ENCODE measurements at places on chromosomes 4 and X.

DNA sequence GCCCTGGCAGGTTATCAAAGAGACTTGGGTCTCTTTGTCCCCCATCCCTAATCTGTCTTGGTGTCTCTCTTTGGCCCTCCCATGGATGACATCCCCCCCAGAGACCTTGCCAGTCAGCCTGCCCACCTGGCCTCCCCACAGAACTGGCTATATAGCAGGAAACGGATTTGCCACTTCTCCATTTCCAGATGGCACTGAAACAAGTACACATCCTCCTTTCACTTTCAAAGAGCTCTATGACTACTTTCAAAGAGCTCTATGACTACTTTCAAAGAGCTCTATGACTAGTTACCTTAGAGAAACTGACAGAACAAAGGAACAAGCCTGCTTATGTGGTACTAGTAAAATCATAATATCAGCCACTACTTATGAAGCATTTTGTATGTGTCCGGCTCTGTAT is 175.3 kb downstream of the MAML3 start:
- no peak for DNase-seq

DNA sequence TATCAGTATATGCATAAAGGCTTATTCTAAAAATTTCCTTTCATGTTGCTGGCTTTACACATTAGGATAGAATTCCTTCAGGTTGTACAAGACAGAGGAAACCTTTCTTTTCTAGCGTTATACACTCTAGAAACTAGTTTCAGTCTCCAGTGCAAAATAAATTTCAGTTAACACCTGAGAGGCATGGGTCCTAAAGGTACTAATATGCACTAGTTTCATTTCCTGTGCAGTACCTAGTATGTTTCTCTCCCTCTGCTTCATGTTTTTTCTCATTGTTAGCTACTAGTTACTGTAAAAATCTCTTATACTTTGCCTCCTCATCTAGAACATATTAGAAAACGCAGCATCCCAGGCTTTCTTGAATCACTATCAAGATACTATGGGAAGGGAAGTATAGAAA is 54.0 kb downstream of the SNX25 start:
- no peak for DNase-seq

DNA sequence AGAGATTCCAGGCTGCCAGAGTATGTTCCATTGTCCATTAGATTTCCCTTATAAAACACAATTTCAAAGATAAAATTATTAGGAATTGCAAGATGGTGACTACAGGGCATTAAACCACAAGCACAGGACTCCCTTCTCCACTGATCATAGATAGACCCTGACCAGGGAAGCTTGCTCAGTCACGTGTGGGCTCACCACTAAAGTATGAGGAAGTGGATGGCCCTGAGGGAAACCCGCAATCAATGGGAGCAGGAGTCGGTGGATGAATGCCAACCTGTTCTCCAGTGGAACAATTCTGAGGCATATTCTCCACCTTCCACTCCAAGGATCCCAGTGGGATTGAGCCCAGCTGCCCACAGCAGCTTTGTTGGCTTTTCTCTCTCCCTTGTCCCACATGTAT is 515.7 kb downstream of the BCOR start:
- no peak for DNase-seq

- DNase-seq = no peak
Observed at GRCh38 chr4:117467404-117467803, 382.0 kb upstream of the TRAM1L1 start.

DNA sequence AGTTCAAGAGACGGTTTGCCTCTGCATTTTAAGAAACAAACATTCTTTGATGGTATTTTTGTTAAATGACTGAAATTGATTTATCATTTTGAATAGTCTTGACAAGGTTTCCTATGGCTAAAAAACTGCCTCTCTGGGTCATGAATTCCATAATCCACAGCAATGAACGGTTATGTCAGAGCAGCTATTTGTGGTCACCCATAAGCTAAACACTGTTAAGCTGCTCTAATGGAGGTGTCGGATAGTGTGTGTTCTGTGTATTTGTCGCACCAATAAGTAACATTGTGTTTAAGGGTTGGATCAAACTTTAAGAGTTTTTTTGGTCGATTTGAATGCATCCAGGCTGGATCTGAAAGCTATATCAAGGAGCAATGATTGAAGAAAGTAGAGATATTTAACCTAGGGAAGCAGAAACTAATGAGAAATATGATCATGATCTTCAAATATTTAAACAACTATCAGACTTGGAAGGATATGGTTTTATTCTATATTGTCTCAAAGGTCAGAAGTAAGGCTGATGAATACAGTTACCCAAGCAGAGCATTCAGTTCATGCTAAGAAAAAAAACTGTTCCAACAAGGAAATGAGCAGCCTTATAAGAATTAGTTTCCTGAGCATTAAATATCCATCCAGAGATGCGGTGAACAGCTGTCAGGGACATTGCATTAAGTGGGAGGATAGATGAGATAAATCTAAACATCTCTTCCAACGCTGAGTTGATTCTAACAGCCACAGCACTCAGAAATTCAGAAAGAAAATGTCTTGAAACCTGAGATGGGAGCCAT is 232.3 kb upstream of the RPS6KA3 start:
- DNase-seq = no peak

- peak; percentile 31 for DNase-seq
Observed at GRCh38 chr4:138003248-138003647, 238.9 kb downstream of the SLC7A11 start.

- DNase-seq = no peak
Observed at GRCh38 chrX:153831429-153832150, 1.2 kb upstream of the PDZD4 start.

- no peak for DNase-seq
Observed at GRCh38 chr4:38055566-38055965, 95.4 kb downstream of the PTTG2 start.

- DNase-seq = peak; percentile 71
Observed at GRCh38 chr4:7906171-7906701, 33.4 kb downstream of the AFAP1 start.

- DNase-seq = peak; percentile 21
Observed at GRCh38 chr4:53592122-53592521, 836 bp upstream of the LNX1 start.

GRCh38 chr4:175106301-175106700 is 188.1 kb downstream of the ADAM29 start:
- no peak for DNase-seq

Measured in fibroblast of mammary gland (primary cell).